ENCODE measurements at places on chromosomes 4 and X.

GRCh38 chr4:94359221-94359620 lies 16.6 kb upstream of the HPGDS start:
- no peak for DNase-seq

GRCh38 chrX:150049647-150050046 lies 111.4 kb upstream of the EOLA2 start:
- DNase-seq = no peak

GRCh38 chrX:107978707-107979307 lies 3.4 kb downstream of the TEX13B start:
- DNase-seq = no peak

DNA sequence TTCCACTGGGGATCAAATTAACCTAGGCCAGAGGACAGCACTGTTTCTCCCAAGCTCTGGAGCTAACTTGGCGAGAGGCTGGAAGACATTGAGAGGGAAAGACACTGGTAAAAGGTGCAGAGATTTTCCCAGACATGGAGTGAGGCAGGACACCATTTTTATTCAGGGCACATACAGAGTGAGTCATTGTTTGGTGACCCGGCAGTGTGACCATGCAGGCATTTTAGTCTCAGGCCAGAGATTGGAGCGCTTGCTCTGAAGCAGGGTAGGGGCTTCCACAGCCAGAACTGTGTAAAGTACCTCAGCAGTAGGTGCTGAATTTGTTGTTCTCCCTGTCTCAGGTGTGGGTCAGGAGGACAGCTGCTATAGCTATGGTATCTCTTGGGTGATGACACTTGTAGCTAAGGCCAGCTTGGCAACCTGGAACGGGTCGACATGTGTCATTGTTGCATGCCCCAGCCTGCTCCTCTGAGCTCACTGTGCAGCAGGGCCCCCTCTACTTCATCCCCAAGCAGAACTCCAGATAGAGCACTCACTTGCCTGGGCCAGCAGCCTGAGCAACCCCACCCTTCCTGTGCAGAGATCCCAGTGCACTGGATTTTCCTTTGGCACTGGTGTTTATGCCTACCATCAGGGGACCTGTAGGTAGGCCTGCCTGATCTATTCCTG lies 79.8 kb upstream of the ATP8A1 start:
- DNase-seq = no peak

- no peak for DNase-seq
Observed at GRCh38 chrX:26783512-26784225, 567.7 kb downstream of the MAGEB5 start.

DNA sequence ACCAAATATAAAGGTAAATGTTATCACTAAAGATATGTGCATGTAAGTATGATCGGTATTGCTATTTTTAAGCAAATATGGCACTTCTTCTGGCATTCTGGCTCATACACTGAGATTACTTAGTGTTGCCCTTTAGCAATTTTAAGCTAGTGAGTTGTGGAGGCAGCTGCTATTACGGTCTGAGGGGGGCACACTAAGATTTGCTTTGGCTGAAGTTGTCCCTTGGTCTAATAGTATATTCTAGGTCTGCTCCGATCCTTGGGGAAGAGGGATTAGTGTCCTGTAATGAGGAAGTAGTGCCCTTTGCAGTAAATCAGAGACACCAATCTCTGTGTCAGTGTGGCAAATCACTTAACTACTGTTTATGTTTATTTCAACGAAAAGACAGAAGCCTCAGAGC lies 196.5 kb upstream of the FTHL17 start:
- DNase-seq = no peak

DNA sequence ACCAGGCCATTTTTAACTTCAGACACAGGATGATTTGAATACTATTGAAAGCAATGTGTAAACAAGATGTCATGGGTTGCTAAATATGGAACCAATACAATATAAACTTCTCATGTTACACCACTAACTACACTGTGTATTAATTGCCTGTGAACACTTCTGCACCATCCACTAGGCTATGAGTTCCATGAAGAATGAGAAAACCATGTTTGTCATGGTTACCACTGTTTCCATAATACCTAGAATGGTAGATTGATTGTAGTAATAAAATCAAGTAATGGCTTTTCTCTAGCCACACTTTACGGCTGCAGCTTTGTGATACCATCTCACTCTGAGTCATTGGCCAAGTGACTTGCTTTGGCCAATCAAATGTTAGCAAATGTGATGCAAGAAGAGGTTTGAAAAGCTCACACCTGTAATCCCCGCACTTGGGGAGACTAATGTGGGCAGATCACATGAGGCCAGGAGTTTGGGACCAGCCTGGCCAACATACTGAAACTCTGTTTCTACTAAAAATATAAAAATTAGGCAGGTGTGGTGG lies 19.9 kb upstream of the CYBB start:
- no peak for DNase-seq

- DNase-seq = no peak
Observed at GRCh38 chrX:39507617-39508299, 590.0 kb downstream of the BCOR start.

- DNase-seq = no peak
Observed at GRCh38 chr4:25860586-25861279, 2.1 kb downstream of the SEL1L3 start.

GRCh38 chrX:51837921-51838320 lies 55.5 kb upstream of the MAGED1 start:
- DNase-seq = no peak

DNA sequence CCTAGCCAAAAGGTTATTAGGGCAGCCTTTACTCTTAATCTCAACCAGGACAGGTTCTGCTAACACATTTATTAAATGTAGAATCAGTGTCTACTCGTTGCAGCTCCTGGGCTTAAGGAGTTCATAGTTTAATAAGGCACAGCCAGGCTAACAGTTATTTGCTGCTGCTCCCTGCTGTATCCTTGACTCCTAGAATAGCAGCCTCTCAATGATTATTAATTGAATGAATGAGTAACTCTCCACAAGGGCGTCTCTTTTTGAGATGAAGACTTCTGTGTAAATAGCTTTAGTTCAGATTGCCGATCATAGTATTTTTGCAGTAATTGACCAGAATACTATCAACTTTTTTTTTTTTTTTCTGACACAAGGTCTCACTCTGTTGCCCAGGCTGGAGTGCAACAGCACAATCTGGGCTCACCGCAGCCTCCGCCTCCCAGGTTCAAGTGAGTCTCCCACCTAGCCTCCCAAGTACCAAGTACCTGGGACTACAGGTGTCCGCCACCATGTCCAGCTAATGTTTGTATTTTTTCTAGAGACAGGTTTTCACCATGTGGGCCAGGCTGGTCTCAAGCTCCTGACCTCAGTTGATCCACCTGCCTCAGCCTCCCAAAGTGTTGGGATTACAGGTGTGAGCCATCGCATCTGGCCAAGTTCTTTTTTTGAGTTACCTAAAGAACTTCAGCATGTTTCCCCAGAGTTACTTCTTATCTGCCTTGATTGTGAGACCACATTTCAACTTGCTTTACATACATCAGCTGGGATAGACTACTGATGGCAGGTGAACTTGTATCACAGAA lies 2.9 kb downstream of the UGDH start:
- no peak for DNase-seq

DNA sequence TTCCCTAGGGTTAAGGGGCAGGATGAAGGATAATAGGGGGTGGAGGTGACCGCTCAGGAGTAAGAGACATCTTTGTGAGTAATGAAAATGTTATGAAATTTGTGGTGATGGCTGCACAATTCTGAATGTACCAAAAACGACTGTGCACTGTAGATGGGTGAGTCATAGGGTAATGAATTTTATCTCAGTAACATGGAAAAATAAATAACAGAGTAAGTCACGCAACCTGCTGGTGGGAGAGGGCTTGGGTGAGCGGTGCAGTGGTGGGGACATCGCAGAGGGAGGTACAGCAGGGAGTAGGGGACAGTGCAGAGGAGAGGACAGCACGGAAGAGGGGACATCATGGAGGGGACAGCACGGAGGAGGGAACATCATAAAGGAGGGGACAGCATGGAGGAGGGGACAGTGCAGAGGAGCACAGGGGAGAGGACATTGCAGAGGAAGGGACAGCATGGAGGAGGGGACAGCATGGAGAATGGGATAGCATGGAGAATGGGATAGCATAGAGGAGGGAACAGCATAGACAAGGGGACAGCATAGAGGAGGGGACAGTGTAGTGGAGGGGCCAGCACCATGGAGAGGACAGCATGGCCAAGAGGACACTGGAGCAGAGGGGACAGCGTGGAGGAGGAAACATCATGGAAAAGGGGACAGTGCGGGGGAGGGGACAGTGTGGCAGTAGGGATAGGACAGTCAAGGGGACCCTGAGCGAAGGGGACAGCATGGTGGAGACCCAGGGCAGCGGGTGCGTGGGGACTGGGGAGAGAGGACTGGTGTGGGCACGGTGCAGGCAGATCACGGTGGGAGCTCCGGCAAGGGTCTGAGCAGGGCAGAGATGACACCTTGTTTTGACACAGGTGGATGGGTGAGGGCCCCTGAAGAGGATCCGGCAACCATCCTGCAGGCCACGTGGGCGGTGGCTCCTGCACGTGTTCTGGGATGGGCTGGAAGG lies 68.5 kb upstream of the MXD4 start:
- no peak for DNase-seq

GRCh38 chrX:130285069-130285620 lies 16.4 kb upstream of the ZNF280C start:
- DNase-seq = no peak

DNA sequence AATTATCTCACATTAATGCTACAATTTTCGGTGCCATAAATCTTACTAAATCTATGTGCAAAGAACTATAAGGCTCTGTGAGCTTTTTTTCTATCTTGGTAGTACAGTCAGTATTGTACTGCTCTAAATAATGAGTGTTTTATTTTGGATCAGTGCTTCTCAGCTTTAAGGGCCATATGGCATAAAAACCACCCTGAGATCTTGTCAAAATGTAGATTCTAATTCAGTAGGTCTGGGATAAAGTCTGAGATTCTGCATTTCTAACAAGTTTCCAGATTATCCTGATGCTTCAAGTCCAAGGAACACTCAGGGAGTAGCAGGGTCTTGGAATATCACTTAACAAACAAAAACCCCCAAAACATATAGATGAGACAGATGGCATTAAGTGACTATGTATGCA lies 486.5 kb downstream of the GRXCR1 start:
- DNase-seq = no peak

DNA sequence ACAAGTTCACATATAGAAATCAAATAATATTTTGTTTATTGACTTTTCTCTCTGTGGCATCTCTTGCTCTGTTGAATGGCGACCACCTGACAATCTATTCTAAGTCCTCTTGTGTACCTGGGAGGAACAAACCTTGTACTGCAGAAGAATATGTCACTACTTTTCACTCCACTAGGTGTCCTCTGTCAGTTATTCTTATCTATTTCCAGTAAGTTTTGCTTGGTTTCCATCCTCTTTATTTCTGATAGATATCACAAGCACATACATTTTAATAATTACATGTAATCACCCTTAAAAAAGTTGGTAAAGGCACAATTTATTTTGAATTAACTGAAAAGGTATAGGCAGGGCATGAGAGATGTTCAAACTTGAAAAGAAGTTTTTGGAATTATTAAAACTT lies 238.4 kb downstream of the SNCA start:
- DNase-seq = no peak

DNA sequence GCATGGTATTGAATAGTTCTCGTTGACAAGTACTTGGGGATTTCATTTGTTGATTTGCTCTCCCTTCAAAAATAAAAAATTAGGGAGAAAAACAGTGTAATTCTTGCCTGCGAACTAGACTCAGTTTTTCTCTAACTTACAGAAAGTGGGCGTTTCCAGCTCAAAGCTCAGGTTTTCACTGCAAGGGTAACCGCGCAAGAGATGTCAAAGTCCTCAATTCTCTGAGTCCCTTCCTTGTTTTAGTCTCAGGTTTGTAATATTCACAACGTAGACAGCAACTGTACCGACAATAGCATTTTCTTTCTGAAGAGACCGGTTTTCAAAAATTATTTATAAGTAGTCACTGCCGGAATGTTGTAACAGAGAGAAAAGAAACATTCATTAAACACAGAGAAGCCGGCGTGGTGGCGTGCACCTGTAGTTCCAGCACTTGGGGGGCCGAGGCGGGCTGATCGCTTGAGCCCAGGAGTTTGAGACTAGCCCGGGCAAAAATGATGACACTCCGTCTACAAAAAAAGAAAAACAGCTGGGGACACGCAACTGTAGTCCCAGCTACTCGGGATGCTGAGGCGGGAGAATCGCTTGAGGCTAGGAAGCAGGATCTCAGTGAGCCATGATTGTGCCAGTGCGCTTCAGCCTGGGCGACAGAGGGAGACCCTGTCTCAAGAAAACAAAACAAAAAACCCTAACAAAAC lies 774 bp downstream of the ZCCHC4 start:
- DNase-seq = no peak

DNA sequence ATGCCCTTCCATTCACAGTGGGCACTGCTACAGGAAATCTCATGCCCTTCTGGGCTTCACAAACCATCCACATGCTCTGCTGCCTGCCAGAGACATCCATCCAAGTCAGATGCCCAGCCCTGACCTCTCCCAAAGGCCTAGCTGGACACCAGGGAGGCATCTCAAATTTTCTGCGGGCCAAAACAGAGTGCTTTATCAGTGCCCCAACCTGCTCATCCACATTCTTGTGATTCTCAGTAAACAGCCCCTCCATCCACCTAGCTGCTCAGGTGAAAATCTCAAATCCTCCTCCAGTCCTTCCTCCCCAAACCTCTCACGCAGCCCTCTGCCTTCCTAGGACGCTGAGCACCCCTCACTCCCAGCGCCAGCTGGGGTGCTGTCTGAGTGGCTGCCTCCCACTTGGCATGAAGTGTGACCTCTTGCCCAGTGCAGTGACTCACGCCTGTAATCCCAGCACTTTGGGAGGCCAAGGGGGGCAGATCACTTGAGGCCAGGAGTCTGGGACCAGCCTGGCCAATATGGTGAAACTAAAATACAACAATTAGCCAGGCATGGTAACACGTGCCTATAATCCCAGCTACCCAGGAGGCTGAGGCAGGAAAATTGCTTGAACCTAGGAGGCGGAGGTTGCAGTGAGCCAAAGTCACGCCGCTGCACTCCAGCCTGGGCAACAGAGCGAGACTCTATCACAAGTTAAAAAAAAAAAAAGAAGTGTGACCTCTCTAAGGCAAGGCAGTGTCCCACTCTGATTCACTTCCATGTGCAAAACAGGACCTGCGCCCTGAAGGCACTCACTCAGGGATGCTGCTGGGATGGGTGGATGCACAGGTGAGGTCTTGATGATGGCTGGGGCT lies 1.7 kb upstream of the AFAP1 start:
- no peak for DNase-seq

- no peak for DNase-seq
Observed at GRCh38 chrX:9171841-9172463, 138.0 kb upstream of the FAM9B start.

- no peak for DNase-seq
Observed at GRCh38 chr4:1488831-1489638, 82.8 kb upstream of the NKX1-1 start.

GRCh38 chr4:147829401-147830101 lies 97.7 kb downstream of the ARHGAP10 start:
- no peak for DNase-seq

DNA sequence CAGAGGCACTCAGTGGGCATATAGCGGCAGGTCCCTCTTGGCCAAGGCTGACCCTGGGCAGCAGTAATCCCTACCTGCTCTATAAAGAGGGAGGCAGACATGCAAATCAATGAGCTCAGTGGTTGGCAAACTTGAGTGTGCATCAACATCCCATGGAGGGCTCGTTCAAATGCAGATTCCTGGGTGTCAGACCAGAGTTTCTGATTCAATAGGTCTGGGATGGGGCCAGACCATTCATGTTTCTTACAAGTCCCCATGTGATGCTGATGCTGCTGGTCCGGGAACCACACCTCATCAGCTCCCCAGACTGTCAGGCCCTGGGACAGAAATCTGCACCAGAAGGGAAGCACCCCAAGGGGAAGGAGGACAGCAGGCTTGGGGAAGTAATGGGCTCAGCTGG lies 38.9 kb upstream of the HMGB3 start:
- DNase-seq = no peak
